ENCODE measurements at places on chromosomes 3 and 15. TPM values are rescaled to one million over a fixed set of nuclear protein-coding genes. Genes with fewer than 3 reads are reported as not detected.

Gene GABRR3
- not detected for polyA plus RNA-seq

Gene RGMA
- polyA plus RNA-seq: 0.59 TPM

Gene MYNN
- polyA plus RNA-seq: 8.3 TPM

Gene DVL3
- 15.8 TPM for polyA plus RNA-seq

Gene GPX1
- polyA plus RNA-seq: 652 TPM

Gene BSN
- 0.03 TPM for polyA plus RNA-seq

- no peak for DNase-seq
Measured at GRCh38 chr3:95297581-95297980, 1234.7 kb downstream of the NSUN3 start.

DNA sequence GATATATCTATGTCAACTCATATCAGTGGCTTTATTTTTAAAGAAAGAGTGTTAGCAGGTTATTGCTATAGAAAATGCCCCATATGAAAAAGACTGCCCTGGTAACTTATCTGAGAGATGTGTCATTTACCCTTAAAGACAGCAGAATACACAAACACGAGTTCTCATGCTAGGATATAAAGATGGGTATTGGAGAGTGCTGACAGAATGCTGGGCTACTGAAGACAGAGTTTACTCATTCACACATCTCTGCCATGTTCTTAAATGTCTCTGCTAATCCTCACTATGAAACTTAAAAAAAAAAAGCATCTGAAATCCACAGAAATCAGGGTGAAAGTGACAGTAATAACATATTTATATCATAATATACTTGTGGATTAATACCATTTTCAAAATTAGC, 126.7 kb downstream of the FOXP1 start:
- DNase-seq: no peak

GRCh38 chr15:33357845-33358244, 47.1 kb downstream of the RYR3 start:
- DNase-seq: no peak

- DNase-seq: no peak
Measured at GRCh38 chr3:164620423-164620822, 457.9 kb downstream of the SI start.

DNA sequence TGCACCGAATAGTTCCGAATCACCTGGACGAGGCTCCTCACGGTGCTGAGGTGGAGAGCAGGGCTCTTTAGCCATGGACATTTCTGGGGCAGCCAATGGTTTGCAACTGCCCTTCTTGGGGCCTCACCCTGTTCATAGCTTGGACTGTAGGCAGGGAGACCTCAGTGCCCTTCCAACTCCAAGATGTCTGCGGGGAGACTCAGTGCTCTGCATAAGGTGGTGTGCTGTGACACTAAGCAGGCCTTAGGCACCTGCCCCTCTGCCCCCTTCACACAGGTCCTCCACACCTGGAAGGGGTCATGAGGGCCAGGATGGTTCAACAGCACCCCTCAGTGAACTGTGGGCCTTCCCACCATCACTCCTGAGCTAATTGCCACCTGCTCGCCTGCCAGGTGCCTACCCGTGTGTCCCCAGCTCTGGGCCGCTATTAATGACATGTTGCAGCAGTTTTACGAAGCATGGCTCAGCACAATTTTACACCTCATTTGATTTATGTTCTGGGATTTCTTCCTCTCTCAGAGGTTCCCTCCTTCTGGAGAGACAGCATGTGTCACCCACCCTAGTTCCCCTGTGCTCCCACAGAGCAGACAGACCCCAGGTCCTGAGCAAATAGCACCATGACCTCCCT, 101.2 kb upstream of the SMAD3 start:
- no peak for DNase-seq

- DNase-seq: no peak
Measured at GRCh38 chr3:127032296-127032990, 49.5 kb downstream of the PLXNA1 start.

GRCh38 chr15:36887214-36887961, 213.0 kb downstream of the MEIS2 start:
- no peak for DNase-seq

GRCh38 chr3:30161375-30161774, 445.0 kb upstream of the TGFBR2 start:
- DNase-seq: no peak

- DNase-seq: no peak
Measured at GRCh38 chr3:79521221-79521848, 246.5 kb downstream of the ROBO1 start.

DNA sequence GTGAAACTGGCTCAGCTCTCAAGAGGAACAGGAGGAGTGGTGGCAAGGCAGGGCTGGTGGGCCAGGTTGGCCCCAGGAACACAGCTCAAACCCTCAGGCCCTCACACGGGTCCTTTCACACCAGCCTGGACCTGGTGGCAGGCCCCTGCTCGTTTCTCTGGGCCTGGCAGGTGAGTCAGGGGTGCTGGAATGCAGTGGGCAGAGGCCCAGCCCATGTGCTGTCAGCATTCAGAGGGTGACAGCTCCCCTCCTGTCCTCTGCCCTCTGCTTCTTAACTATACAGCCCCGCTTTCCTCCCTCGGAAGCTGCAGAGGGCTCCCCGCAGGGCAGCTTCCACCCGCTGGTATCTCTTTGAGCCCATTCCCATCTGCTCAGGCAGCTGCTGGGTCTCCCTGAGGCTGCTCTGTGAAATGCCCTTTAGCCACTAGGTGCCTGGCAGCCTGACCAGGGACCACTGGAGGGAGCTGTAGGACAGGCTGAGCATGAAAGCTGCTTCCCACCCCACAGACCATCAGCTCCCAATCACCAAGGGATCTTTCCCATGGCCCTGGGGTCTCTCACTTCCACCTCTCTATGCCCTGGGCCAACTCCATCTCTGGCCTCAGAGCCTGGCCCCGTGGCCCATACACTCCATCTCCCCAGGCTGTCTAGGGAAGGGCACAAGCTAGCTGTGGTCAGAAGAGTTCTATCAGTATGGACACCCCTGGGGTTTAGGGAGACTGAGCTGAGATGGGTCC, 24.8 kb downstream of the SHF start:
- DNase-seq: peak; percentile 87

- no peak for DNase-seq
Measured at GRCh38 chr15:55434989-55435825, 26.9 kb downstream of the PIERCE2 start.

GRCh38 chr15:51793521-51794305, 35.7 kb upstream of the TMOD3 start:
- DNase-seq: no peak

Measured in spleen (tissue), 13 donors.